ENCODE measurements at places on chromosomes 12 and 14.

DNA sequence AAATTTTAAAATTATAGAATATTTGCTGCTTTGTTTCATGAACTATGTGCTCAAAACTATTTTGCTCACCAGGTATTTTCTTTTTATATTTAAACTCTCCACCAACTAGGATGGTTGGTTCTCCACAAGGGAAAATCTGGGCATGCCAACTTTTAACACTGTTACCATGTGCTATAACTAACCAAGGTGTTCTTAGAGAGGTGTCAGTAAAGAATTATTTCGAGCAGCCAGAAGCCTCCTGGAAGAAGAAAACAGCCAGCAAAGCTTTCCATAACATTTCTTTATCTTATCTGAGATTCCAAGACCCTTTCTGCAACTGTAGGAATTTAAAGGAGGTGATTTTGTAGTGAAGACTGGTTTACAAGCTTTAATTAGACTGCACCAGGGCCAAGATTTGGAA lies 97.3 kb downstream of the PRICKLE1 start:
- no peak for DNase-seq

DNA sequence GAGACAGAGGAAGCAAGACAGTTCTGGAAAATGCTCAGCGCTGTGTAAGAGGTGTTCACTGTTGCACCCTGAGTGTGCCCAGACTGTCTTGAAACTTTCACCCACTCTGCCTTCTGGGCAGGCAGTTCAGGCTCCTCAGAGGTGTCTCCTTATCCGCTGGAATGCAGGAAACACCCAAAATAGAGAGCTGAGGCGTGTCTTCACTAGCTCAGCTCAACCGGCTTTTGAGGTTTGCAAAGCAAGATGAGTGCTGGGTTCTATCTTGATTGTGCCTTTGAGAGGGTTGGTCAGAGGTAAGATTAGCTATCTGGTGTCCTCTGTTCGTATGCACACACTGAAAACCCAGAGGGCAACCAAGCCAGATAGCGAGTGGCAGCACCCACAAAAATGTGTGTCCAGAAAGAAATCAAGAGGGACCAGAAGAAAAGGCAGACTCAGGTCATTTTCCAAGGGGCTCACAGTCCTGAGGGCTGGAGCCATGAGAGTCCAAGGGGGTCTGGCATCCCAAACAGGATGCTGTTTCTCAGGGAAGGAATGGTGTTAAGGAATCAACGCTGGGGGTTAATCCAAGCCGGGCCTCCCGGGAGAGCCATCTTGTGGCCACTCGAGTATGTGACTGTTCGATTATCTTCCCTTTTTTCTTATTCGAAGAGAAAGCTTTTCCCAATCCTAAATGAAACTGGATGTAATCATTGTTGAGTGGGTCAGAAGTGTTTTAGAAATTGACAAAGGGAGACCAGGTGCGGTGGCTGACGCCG lies 47.1 kb downstream of the TBX3 start:
- no peak for DNase-seq

GRCh38 chr12:45309836-45310626 lies 94.1 kb downstream of the ANO6 start:
- DNase-seq = no peak

GRCh38 chr12:49959685-49960473 lies 1.8 kb upstream of the AQP5 start:
- no peak for DNase-seq
